LNCaP clone FGC (cell line): ENCODE measurements at places on chromosomes 3 and 15.
A peak's percentile ranks its signal among the peaks of the same experiment; 100 is the strongest.

GRCh38 chr15:42508263-42508690, 12.8 kb downstream of the SNAP23 start:
- DNase-seq: no peak

DNA sequence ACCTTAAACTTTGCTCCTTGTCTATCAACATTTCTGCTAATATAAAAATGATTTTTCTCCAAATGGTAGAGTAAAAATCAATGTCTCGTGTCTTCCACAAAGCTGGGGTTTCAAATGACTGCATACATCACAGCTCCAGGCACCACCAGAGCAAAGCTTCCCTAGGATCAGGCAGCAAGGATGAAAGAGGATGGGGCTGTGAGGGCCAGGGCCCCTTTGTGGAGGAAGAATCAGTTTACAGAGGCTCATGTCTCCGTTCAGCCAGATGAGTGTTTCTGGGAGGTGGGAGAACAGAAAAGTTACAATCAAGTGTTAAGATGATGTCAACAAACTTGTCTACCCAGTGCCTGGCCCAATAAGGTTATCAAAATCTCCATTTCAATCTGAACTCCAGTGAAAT, 105.5 kb downstream of the BDH1 start:
- DNase-seq: no peak

GRCh38 chr3:81743096-81744025, 18.1 kb downstream of the GBE1 start:
- DNase-seq: no peak

GRCh38 chr3:47416041-47416440, 35.2 kb downstream of the PTPN23 start:
- DNase-seq: no peak

DNA sequence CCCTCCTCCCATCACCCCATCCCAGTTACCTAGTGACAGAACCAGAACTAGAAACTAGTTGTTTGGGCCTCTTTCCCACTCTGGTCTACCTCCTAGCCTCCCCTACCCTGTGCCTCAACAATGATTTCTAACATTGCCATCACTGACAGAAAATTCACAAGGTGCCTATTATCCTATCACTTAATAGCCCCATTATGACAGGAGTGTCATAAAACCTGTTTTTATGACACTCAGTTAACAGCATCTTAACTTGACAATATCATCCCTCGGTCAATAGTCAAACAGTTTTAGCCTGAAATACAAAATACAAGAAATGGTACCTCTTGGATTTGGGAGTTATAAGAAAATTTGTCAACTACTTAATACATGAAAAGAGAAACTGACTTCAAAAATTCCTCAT, 46.5 kb downstream of the ULK4 start:
- no peak for DNase-seq

- no peak for DNase-seq
Measured at GRCh38 chr3:113551820-113552219, 19.5 kb downstream of the SIDT1 start.

- DNase-seq: no peak
Measured at GRCh38 chr15:63449731-63450130, 54.7 kb upstream of the USP3 start.

GRCh38 chr15:66651913-66652642, 50.0 kb upstream of the SMAD6 start:
- DNase-seq: peak; percentile 30

GRCh38 chr3:187878772-187879518, 133.7 kb upstream of the BCL6 start:
- DNase-seq: peak; percentile 50

GRCh38 chr3:100766069-100766468, 56.8 kb downstream of the TFG start:
- no peak for DNase-seq

- no peak for DNase-seq
Measured at GRCh38 chr3:14458434-14459275, 56.2 kb downstream of the SLC6A6 start.
